Head of caudate nucleus (tissue), 42 donors: ENCODE measurements at places on chromosomes 7 and 10.
A peak's percentile ranks its signal among the peaks of the same experiment; 100 is the strongest.

DNA sequence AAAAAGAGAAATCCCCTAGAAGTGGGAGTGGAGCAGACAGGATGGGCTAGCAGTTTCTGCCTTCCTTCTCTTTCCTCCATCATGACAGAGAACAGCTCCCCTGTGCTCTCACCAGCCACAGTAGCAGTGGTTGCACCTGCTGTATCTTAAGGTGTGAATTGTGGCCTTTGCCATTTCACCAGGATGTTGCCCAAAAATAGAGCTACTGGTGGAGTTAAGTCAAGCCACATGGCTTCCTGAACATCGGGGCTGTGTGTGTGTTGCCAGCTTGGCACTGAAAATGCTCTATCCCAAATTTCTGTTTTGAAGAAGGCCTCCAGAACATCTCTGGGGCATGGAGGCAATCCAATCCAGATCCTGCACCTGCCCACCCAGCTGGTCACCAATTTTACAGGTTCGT lies 348.7 kb downstream of the EXOC4 start:
- DNase-seq: no peak

DNA sequence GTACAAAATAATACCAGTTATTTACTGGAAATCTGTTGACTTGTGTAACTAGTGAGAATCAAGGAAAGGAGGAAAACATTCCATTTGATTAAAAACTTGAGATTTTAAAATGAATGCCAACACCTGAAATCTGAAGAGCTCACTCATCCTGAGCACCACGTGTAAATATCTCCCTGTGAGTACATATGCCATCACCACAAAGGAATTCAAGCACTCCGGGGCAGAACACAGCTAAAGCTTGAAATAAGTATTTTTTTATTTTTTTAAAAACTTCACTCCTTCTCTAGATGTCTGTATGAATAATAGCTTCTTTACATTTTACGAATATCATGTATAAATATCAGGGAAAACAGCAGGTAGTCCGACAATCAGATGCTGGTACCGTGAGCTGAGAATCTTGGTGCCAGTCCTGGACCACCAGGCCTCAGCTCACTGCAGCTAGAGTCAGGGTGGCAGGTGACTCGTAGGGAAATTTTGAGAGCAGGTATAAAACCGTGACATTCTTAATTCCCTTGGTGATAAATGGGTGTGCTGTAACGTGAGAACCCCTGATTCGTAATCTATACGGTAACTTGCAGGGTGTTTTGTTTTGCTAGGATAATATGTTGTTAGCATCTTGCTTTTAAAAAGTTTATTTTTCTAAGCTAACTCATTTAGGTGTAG lies 12.7 kb downstream of the LMTK2 start:
- no peak for DNase-seq

GRCh38 chr10:36880898-36881297 lies 244.5 kb upstream of the ANKRD30A start:
- no peak for DNase-seq

DNA sequence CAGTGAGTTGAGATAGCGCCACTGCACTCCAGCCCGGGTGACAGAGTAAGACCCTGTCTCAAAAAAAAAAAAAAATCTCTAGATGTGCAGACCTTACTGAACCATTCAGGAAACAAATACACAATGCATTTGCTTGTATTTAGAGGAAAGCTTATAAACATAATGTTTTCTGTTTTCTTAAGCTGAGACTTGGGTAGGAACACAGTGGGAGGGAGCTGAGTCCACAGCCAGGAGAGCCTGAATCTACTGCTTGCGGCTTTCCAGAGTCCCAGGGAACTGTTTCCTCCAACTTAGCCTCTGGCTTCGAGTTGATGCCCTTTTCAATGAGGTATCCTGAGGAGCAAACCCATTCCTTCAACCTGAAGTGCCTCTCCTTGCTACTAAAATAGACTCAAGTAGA lies 83.0 kb upstream of the PITRM1 start:
- no peak for DNase-seq

DNA sequence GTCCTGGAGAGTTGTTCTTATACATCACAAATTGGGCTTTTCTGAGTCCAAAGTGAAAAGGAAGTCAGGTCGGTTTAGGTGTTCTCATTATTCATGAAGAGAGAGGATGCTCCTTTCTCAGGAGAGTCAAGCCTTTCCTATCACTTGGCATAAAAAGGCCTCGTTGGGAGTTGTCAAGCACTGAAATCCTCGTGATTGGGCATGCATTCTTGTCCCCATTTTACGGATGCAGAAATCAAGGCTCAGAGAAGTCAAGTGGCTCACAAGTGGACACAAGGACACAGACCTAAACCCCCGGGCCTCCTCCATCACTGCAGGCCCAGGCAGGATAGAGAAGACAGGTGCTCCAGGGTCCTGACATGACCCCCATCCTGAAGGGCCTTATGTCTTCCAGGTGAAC lies 8.5 kb downstream of the RBP3 start:
- DNase-seq: no peak

DNA sequence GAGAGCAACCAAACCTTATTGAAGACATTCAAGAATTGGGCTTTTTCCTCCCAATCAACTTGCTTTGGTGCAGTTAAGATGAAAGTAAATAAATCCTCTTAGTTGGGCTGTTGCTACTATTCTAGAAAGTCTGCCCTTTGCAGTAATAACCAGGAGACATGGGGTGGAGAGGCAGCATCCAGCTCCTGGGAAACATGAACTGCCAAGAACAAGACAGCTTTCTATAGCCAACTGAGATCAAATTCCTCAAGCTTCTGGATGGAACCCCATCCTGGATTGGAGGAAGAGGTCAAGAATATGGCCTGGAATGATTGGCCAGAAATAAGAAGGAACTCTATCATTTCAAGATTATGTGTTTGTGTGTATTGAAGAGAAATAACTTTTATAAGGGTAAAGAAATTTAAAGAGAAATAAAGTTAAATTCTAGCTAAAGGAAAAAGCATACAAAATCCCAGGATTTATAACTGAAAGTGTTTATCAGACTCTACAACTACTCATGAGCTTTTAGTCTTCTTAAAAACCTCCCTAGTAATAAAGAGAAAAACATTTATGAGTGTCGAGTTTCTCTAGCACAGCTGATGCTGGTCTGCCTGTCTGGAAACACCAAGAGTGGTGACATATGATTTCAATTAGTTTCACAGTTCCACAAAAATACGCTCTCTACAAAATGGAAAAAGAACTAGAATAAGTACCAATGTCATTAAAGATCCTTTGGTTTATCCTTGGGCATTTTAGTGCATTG lies 70.1 kb upstream of the COL1A2 start:
- DNase-seq: no peak

DNA sequence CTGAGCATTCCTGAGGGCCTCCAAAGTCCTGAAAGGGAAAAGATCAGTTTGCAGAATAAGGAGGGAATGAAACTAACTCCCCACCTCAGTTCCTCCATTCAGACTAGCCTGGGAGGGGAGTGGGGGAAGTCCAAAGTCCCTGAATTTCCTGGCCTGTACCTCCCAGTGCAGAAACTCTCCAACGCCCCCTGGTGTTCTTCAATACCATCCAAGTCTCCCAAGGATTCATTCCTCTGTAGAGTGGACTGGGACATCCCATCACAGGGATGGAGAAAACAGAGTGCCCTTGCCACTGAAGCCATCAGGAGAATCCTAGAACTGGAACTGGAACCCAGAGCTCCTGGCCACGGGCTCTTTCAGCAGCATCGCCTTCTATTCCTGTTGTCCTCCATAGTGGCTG lies 1.6 kb upstream of the COL13A1 start:
- DNase-seq: peak; percentile 32

- DNase-seq: no peak
Observed at GRCh38 chr10:27285093-27285492, 44.5 kb upstream of the ACBD5 start.

DNA sequence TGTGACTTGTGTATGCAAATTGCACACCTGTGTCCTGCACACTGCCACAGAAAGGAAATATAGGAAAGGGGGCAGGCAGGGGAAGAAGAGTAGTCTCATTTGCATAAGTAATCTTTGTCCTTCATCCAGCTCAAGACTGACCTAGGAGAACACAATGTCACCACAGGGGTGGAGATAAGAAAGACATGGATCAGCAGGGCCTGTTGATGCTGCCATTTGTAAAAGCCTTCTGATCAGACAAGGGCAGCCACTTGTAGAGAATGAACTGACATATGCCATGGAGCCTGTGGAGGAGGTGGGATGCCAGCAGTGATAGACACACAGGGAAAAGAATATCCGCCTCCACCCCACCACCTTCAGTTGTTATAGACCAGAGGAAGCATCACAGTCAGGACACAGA lies 528.9 kb downstream of the HTR7 start:
- DNase-seq: no peak

- peak; percentile 51 for DNase-seq
Observed at GRCh38 chr10:96334616-96335526, 23.9 kb downstream of the OPALIN start.

DNA sequence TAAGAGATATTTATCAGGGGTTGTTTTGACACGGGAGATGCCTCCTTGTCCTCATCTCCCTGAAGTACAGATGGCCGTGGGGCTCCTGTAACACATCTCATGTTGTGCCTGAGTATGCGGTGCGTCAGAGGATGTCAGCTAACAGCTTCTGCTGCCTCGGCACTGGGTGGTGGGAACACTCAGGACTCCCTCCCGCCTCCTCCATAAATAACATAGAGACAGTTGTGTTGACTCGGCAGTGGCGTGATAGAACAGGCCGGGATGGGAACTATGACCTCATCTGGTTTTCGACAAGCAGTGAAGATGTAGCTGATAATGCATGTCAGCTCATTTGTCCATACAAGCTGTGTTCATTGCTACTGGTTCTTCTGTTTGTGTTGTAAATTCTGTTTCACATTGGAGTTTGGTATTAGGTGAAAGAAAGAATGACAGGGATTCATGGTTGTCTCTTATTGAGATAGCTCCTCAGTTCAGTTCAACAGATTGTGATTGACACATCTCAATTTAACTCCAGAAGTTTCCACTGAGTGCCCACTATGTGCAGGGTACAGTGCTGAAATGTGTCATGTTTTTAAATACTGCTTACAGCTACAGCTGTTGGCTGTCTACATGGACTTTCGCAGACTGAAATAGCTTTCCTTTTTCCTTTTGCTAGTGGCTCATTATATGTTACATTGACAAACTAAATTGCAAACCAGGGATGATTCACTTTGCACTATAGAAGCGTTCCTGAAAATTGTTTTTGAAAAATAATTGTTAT lies 87.4 kb downstream of the CHN2 start:
- peak; percentile 71 for DNase-seq

DNA sequence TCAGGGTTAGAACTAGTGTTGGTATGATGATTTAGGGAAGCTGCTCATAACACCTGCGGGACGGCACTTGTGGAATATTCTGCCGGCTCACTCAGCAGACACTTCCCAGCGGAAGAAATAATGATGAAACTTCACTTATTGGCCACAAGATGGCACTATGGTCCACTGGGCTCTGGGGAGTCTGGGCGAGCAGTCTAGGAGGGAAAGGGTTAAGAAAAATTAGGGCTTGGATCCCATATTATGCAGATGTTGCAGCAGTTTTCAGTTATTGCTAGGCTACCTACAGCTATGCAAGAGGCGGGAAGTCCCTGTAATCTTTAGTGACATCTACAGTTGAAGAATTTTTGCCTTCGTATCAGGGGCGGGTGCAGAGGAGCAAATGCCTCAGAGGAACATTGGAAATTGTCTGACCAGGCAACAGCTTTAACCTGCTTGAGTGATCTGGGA lies 238.7 kb upstream of the PRSS58 start:
- DNase-seq: no peak

DNA sequence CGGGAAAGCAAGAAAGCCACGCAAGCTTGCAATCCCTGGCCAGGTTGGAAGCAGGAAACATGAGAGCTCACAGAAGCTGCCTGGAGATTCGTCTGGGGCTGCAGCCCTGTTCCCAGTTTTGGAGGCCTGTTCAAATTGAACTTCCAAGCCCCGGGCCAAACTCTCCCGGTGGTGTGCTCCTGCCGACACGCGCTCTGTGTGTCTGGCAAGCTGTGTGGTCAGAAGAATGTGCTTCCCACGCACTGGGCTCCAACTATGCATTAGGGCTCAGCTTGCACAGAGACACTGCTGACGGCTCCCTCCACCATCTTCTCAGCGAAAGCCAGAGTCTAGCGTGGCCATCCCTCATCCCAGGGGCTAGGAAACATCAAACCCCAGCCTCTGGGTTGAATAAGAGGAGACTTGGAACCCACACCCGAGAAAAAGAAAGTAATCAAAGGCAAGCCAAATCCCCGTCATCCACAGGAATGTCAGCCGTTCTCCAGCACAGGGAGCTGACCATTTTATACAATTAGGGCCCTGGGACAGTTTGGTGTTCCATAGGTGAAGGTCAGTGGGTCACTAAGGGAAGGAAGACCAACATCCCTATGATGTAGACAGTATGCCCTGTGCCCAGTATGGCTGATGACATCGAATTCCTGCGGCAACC lies 107.2 kb downstream of the FGFR2 start:
- no peak for DNase-seq

DNA sequence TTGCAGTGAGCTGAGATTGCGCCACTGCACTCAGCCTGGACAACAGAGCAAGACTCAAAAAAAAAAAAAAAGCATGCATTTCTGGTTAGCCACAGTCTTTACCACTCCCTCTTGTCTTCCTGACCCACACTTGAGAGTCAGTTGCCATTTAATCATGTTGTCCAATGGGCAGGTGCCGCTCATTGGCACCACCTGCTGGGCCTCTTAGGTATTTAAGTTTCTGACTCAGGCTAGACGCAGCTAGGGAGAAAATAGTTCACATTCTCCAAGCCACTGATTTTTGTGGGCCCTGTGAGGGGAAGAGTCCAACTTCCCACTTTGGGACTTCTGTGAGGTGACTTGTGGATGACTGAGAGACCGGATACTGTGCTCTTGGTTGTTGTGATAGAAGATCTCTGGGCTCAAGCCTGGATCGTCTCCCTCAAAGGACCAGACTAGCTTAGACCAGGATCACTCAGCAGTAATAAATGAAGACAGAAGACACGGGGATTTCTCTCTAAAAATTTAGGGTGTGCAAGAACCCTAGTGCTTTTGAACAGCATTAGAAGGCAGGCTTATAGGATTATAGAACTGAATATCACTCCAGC lies 26.8 kb upstream of the SORCS3 start:
- DNase-seq: no peak

DNA sequence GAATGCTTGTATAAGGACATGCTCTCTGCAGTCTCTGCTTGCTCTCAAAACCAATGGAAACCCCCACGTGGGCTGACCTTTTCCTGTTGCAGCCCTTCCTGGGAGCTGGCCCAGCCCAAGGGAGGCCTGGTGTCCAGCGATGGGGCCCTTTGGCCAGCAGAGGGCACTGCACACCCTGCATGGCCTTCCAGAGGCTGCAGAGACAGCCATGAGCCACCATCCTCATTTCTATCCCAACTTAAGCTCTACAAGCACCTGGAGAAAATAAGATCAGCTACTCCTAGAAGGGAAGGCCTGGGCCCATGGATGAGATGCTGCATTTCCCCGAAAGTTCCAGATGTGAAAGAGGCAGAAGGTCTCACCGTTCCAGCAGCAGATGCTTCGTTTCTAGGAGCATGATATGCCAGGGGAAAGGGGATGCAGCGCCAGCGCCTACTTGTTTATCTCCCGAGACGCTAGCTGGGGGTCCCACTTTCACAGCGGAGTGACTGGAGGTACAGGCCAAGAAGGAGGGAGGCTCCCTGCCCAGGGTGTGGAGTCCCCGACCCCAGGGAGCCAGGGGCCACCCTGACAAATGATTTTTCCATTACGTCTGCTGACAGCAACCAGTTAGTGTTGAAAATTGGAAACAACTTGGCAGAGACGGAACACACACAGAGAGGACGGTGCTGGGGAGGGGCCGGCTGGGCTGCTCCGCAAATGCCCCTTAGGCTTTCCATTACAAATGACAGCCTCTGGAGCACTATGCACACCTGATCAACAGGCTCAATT lies 106.4 kb downstream of the ZRANB1 start:
- peak; percentile 91 for DNase-seq

- DNase-seq: no peak
Observed at GRCh38 chr10:104527013-104527412, 114.1 kb upstream of the SORCS3 start.

- no peak for DNase-seq
Observed at GRCh38 chr10:97903128-97904017, 53.7 kb downstream of the GOLGA7B start.
